Activated T-helper 1 cell treated with anti-CD3 and anti-CD28 coated beads, Interleukin-12 subunit alpha, Interleukin-12 subunit beta, Interleukin-2, Interleukin-4 antibody, amounts not matched to agents 30 ng/mL and 10 ng/mL and 1 ng/mL, durations not matched to agents 14 hours and 24 hours and 36 hours (primary cell): ENCODE measurements at places on chromosomes 7 and 10.

GRCh38 chr7:12494687-12495024 is 75.9 kb upstream of the SCIN start:
- no peak for DNase-seq
- H3K27me3 ChIP-seq: peaks cover 8% of the 10 kb centered on the region
- no peaks in the 10 kb centered on the region for H3K36me3 ChIP-seq

GRCh38 chr10:31912898-31913850 is 15.5 kb downstream of the ARHGAP12 start:
- no peak overlapping the region for H3K4me3 ChIP-seq
- H3K27me3 ChIP-seq: no peaks in the 10 kb centered on the region
- H3K4me1 ChIP-seq: peaks cover 10% of the 10 kb centered on the region
- peaks cover 8% of the 10 kb centered on the region for H3K36me3 ChIP-seq

DNA sequence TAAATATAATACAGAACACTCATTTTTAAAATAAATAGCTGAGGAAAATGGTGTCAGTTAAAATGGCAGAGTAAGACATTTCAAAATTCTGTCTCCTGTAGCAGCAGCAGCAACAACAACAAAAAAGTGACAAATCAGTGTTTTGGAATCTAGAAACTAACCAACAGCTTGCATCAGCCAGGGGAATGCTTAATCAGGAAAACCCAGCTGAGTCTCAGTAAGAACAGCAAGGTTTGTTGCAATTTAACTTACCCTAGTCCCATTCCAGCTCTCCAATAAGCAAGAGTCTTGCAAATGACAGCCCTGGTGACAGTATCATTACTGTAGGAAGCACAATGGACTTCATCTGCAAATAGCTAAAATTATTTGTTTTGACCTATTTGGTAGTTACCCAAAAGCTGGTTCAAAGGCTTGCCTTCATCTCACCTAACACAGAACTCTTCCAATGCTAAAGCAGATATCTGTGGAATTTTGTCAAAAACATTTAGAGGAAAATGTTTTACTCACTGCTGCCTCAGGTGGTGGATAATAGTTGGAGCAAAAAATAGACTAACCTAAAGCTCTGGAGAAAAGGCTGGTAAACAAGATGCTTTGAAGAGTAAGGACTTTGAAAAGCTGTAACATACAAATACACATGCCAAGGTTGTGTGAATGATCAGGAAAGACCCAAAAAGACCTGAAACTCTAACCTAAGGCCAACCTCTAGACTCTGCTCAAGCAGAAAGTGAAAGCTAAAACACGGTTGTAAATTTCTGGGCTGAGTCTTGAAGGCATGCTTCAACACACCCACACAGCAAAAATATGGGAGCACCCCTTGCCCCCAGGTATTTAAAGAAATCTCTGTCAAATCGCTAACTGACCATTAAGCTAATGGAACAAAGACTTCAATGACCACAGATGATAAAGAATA is 9.9 kb upstream of the ARHGAP22 start:
- H3K4me1 ChIP-seq: no peaks in the 10 kb centered on the region
- no peak overlapping the region for H3K4me3 ChIP-seq
- DNase-seq: no peak

GRCh38 chr10:112296908-112297331 is 13.7 kb downstream of the TECTB start:
- H3K36me3 ChIP-seq: no peaks in the 10 kb centered on the region
- H3K27ac ChIP-seq: no peak overlapping the region
- H3K27me3 ChIP-seq: peaks cover 7% of the 10 kb centered on the region
- H3K4me3 ChIP-seq: no peak overlapping the region
- no peaks in the 10 kb centered on the region for H3K4me1 ChIP-seq

- no peaks in the 10 kb centered on the region for H3K4me1 ChIP-seq
- H3K27ac ChIP-seq: no peak overlapping the region
- no peaks in the 10 kb centered on the region for H3K36me3 ChIP-seq
- H3K4me3 ChIP-seq: no peak overlapping the region
- DNase-seq: no peak
- H3K27me3 ChIP-seq: peaks cover 17% of the 10 kb centered on the region
These were observed 97.1 kb downstream of the TCF7L2 start for GRCh38 chr10:113047151-113047550.

DNA sequence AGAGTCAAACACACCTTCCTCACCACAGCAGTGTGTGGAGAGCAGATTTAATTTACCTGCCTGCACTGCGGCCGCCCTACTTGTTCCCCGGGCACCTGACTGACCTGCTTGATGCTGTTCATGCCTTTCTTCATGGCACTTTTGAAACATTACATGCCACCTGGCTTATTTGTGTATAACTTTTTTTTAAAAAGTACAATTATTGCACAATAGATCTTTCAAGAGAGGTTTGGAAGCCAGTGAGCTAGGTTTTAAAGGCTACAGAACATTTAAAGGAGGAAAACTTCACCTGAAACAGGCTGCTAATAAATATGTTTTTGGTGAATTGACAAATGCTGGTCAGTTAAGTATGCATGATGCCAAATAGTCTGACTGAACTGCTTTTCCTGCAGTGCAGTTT is 33.1 kb downstream of the SLC18A2 start:
- no peaks in the 10 kb centered on the region for H3K4me1 ChIP-seq
- H3K27me3 ChIP-seq: no peaks in the 10 kb centered on the region
- no peak for DNase-seq
- H3K36me3 ChIP-seq: no peaks in the 10 kb centered on the region
- no peak overlapping the region for H3K4me3 ChIP-seq
- H3K27ac ChIP-seq: no peak overlapping the region

- H3K4me3 ChIP-seq: no peak overlapping the region
- H3K27ac ChIP-seq: no peak overlapping the region
- H3K36me3 ChIP-seq: no peaks in the 10 kb centered on the region
- DNase-seq: no peak
- no peaks in the 10 kb centered on the region for H3K4me1 ChIP-seq
- H3K27me3 ChIP-seq: peaks cover 3% of the 10 kb centered on the region
These were observed 72.5 kb upstream of the ANKRD1 start for GRCh38 chr10:90993340-90993739.

DNA sequence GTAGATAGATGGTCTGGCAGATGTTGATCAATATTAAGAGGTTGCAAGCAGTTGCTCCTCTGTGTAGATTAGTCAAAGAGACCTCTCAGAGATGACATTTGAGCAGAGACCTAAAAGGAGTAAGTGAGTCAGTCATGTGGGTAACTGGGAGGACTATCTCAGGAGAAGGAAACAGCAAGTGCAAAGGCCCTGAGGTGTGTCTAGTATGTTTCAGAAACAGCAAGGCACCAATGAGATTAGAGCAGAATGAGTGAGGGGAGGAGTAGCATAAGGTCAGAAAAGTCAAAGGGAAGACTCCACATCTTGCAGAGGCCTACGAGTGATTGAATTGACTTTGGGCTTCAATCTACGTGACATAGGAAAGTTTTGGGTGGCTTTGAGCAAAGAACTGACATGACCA is 89.8 kb upstream of the COL1A2 start:
- H3K4me1 ChIP-seq: no peaks in the 10 kb centered on the region
- H3K36me3 ChIP-seq: no peaks in the 10 kb centered on the region
- H3K27me3 ChIP-seq: peaks cover 4% of the 10 kb centered on the region
- no peak for DNase-seq

DNA sequence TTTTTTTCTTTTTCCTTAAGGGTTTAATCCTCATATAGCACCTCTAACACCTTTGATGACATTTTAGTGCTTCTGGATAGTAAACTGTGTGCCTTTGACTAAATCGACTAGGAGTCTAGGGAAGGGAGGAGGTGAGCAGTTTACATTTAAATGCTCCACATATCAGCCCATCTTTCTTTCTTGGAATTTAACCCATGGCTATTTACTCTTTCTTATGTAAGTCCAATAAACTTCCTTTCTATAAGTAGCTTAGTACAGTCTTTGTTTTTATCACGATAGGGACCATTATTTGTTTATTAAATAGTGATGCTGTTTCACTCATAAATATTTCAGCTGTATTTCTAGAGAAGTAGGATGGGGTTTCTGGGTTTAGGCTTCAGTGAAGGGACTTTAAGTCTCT is 669.9 kb downstream of the AUTS2 start:
- peaks cover 2% of the 10 kb centered on the region for H3K27me3 ChIP-seq
- no peak overlapping the region for H3K27ac ChIP-seq
- H3K36me3 ChIP-seq: no peaks in the 10 kb centered on the region

- no peaks in the 10 kb centered on the region for H3K36me3 ChIP-seq
These were observed 75.0 kb downstream of the WNT2 start for GRCh38 chr7:117247809-117248208.

DNA sequence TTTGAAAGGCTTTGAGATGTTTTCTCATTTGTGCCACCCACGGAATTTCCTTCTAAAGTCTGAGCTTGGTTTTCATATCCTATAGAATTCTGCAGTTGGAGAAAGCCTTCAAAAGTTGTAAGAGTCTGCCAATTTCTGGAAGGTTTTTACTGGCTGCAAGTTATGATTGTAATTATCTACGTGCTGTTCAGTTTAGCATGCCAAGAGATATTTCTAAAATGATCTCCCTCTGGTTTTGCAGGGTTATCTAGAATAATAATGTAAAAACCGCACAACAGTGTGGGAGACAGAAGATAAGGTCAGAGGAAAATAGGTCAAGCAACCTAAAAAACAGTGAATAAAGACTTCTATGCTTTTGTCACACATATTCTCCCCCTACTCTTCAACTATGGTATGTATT is 69.3 kb downstream of the MTERF1 start:
- H3K4me1 ChIP-seq: no peaks in the 10 kb centered on the region
- no peaks in the 10 kb centered on the region for H3K27me3 ChIP-seq
- no peak overlapping the region for H3K4me3 ChIP-seq
- DNase-seq: no peak
- H3K36me3 ChIP-seq: no peaks in the 10 kb centered on the region

GRCh38 chr10:97948822-97949221 is 81.6 kb downstream of the CRTAC1 start:
- no peak overlapping the region for H3K4me3 ChIP-seq
- H3K27ac ChIP-seq: no peak overlapping the region
- no peaks in the 10 kb centered on the region for H3K36me3 ChIP-seq
- no peak for DNase-seq
- H3K27me3 ChIP-seq: peaks cover 5% of the 10 kb centered on the region

DNA sequence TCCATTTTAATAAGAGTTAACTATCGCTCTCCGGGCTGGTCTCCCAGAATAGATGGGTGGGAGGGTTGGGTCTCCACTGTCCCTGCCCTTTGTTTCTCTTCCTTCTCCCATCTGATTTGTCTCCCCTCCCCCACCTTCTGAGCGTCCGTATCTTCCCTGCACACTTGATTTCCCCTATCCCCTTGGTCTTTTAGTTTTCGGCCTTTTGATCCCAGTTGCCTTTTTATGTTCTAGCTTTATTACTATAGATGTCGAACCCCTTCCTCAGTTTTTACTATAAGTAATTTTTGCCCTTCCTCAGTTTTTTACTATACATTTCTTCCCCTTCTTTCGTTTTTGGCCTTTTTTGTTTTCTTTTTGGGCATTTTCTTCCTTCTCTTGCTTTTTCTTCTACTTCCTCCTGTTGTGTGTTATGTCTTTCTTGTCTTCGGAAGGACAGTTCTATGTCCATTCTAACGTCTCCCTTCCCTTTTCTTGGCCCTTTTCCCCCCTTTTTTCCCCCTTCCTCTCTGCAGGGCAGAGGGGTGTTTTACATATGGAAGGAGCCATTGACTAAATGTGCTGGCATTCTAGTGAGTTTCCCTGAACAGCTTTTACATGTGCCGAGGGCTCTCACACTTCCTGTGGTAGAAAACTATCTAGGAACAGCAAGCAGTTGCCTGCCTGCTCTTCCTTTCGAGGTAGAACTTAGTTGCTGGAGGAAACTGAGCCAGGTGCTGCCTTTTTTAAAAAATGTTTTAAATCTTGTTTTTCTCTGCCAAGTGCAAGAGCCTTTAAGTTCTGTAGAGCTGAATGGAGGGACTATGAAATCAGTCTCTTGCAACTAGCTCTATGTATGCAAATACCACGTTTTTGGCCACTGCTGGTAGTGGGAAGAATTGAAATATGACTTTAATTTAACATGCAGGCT is 2.8 kb downstream of the TET1 start:
- no peak for DNase-seq
- H3K27me3 ChIP-seq: peaks cover 54% of the 10 kb centered on the region
- no peak overlapping the region for H3K27ac ChIP-seq
- H3K4me1 ChIP-seq: peaks cover 34% of the 10 kb centered on the region
